ENCODE measurements at places on chromosomes 6 and 20. TPM values are rescaled to one million over a fixed set of nuclear protein-coding genes. Genes with fewer than 3 reads are reported as not detected.

Gene FLRT3
- 0.58 TPM for total RNA-seq

Gene FAM184A
- 1.1 TPM for total RNA-seq

Gene TFAP2A
- total RNA-seq, result 0.16 TPM

Gene CCN6
- not detected for total RNA-seq

Gene ELOVL2
- 1.1 TPM for total RNA-seq

Gene UNC5CL
- 0.54 TPM for total RNA-seq

Gene FOXS1
- total RNA-seq, result 3.7 TPM
